ENCODE measurements at places on chromosomes 6 and 20.

DNA sequence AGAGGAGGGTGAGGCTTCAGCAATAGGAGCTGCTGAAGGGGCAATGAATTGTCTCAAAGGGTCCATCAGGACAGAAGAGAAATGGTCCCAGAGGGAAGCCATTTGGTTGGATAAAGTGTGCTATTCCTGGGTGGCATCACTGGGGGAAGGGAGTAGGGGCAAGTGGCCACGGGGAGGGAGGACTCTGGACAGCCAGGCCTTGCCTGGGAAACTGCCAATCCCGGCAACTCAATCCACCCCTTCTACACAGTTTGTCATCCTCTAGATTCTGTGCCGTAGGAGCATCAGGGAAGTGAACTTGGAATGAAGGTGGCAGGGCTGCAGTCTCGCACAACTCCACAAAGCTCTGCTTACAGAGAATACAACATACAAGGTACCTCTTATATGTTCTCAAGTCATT lies 59.5 kb upstream of the RIPOR2 start:
- no peak for DNase-seq

DNA sequence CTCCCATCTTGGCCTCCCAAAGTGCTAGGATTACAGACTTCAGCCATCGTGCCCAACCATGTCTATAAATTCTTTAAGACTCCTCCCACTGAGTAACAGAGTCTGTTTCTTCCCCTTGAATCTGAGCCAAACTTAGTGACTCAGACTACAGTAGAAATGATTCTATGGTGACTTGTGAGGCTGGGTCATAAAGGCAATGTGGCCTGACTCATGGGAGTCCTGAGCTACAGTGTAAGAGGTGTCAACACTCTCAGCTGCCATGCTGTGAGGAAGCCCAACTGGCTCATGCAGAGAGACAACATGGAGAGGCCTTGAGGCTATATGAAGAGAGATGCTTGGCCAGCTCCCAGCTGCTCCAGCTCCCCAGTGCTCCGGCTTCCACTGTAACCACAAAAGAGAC lies 5.2 kb upstream of the NRSN2 start:
- peak; percentile 96 for DNase-seq

DNA sequence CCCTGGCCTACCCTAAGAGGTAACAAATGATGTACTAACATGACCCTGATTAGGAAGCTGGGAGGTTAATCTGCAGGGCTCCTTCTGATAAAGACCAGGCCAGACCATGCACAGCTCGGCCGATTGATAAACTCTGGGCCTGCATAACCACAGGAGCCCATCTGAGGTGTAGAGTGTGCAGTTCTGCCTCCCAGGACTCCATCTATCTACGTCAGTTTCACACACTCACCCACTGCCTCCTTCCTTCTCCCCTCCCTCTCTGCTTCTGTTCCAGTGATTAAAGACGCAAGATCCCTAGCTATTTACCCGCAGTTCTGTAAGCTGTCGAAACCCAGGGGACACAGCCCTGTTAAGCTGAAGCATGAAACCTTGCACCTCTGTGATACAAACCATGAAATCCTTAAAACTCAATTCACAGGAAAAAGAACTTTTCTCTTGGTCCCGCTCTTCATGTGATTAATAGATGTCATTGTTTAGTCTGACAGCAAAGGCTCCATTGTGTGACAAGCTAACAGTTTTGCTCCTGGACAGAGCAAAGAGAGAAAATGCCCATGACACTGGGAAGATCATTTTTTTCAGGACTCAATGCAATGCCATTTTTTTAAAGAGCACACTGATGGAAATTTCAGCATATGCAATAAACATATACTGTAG lies 470.6 kb downstream of the MAFB start:
- DNase-seq = no peak

DNA sequence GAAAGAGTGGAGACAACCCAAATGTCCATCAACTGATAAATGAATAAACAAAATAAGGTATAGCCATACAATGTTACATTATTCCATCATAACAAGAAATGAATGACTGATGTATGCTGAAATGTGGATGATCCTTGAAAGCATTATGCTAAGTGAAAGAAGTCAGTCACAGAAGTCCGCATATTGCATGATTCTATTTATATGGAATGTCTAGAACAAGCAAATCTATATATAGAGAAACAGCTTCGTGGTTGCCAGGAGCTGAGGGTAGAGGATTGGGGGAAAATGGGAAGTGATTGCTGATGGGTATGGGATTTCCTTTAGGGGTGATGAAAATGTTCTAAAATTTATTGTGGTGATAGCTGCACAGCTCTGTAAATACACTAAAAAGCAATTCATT lies 196.8 kb downstream of the ATXN1 start:
- DNase-seq = peak; percentile 52

DNA sequence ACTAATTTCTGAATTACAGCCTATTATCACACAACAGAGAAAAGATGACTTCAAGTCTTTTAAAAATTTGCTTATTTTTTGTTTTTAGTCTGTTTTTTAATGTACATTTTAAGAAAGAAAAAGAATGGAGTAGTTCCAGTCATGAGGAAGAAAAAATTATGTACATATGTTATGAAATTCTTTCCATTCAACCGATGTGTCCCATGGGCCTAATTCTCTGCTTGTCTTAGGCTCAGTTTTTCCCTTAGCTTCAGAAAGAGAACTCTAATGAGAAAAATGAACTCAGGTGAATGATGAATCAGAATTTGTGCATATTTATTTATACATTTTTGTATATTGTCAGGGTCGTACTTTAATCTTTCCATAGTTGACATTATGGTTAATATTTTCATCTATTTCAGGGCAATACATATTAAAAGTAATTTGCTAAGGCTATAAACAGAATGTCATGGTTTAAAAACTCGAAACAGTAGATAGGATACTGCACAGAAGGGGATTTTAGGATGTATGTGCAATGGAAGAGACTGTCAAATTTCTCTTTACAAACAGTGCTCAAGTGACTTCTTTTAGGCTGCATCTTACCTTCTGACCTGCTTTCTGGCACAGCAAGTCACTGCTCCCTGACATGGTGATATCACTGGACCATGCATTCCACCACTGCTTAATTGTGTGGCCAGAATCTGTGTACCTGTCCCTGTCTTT lies 153.1 kb downstream of the EPHA7 start:
- no peak for DNase-seq

DNA sequence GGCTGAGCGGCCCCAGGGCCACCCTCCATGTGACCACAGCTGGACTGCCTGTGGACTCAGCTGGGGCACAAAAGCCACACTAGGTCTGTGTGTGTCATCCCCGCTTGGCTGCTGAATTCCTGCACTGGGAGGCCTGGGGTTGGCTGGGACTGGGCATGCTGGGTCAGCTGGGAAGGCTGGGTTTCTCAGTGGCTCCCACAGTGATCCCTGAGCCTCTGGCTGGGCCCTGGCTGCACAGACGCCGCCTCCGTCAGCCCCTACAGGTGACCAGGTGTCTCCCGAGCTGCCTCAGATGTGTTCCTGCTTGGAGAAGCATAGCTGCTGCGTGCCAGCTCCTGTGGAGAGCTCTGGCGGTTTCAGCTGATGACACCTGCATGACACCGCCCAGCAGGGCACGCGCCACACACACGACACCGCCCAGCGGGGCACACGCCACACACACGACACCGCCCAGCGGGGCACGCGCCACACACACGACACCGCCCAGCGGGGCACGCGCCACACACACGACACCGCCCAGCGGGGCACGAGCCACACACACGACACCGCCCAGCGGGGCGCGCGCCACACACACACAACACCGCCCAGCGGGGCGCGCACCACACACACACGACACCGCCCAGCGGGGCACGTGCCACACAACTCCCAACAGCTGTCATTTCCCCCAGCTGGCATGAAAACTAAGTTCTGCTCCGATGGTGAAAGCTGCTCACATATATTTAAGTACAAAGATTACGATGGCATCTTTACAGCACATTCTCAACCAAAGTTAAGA lies 88.8 kb downstream of the TAF4 start:
- DNase-seq = no peak

DNA sequence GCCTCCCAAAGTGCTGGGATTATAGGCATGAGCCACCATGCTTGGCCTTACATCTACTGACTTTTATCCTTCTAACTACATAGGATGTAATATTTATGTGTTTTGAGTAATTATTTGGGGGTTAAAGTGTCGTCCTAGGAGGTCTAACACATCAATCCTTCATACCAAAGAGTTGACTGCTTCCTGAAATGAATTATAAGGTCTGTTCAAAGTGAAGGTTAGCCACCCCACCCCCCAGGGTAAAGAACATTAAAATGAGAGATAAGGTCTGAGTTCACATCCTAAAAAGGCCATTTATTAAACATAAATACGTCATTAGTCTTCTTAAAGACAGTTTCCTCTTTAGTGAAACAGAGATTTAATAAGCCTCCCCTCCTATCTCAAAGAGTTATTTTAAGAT lies 33.8 kb downstream of the TNFAIP3 start:
- no peak for DNase-seq

- peak; percentile 78 for DNase-seq
Observed at GRCh38 chr6:131107151-131107550, 28.1 kb upstream of the AKAP7 start.

GRCh38 chr6:72286911-72287311 lies 335.0 kb upstream of the KCNQ5 start:
- DNase-seq = peak; percentile 77

- DNase-seq = peak; percentile 20
Observed at GRCh38 chr6:24658573-24659560, 7.8 kb downstream of the TDP2 start.

GRCh38 chr20:38870733-38871559 lies 55.3 kb upstream of the FAM83D start:
- DNase-seq = no peak

DNA sequence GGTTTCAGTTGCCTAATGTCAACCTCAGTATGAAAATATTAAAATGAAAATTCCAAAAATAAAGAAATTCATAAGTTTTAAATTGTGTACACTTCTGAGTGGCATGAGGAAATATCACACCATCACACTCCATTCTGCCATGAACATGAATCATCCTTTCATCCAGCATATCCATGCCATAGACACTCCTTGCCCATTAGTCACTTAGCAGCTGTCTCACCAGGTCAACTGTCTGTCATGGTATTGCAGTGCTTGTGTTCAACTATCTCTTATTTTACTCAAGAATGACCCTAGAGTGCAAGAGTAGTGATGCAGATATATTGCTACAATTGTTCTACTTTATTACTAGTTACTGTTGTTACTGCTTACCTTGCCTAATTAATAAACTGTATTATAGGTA lies 712.4 kb downstream of the EPHA7 start:
- DNase-seq = no peak

DNA sequence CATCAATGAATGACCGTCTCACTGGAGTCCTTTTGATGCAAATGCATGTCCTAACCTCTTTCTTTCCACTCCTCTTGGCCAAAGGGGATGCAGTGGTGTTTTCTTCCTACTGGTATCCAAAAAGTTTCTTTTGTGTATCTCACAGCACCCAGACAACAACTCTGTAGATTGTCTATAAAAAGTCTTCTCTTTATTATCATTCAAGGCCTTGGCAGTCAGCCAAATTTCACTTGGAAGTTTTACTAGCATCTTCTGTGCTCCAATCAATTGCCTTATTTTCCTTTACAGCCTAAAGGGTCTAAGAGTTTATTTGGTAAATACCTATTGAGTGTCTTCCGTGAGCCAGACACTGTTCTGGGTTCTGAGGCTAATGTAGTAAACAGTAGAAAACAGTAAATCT lies 150.2 kb upstream of the RNF217 start:
- DNase-seq = no peak

- DNase-seq = no peak
Observed at GRCh38 chr6:38480036-38480435, 159.7 kb downstream of the BTBD9 start.

DNA sequence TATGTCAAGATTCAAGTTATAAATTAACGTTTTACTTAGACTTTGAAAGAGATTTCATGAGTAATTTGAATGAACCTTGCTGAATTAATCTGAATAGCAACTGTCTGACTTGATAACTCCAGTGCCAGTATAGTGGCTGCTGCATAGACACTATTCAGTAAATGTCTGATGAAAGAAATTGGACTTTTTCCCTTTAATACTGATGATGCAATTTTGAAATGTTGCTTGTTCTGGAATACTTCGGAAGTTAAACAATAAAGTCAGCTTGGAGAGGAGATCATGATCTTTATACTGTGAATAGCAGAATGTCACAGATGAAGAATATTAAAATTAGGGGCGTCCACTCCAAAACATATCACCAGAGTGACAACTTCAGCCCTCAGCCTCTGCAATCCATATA lies 3.6 kb upstream of the PGBD1 start:
- no peak for DNase-seq

DNA sequence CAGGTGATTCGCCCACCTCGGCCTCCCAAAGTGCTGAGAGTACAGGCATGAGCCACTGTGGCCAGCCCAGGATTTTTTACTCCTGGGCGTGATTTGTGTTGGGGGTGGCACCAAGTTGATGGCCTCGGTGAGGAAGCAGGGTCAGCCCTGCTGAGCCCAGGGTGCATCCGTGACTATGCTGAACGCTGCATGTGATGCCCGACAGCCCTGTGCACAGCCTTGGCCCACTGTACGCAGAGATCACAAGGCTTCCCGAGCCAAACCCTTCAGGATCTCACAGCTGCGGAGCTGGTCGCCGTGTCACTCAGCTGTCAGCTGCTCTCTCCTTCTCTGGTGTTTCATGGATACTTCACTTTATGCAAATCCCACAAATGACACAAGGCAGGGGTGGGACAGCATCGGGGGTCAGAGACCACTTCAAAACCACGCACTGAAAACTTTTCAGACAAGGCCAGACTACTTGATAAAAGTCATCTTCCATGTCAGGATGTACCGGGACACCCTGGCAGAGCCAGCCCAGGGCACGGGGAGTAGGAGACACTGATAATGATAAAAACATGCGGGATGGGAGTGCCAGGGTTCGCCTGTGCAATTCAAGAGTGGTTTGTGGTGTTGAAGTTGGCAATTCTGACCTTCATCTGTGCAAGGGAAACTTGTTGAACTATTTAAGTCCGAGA lies 31.2 kb upstream of the RPS6KA2 start:
- no peak for DNase-seq

- DNase-seq = peak; percentile 33
Observed at GRCh38 chr6:139271056-139271455, 20.7 kb downstream of the TXLNB start.

DNA sequence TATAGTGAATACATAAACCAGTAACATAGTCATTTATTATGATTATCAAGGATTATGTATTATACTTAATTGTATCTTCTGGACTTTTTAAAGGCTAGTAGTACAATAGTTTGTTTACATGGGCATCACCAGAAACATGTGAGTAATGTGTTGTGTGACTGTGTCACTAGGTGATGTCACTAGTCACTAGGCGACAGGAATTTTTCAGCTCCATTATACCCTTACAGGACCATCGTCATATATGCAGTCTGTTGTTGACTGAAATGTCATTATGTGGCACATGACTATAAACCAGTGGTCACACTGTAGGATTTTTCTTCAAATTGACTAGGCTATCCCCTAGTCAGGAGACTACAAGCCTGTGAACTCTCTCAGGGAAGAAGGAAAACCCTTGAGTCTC lies 86.5 kb upstream of the CENPW start:
- no peak for DNase-seq
